HL-60 (cell line): ENCODE measurements at places on chromosomes 12 and 14.

GRCh38 chr12:12964255-12964654 is 12.3 kb upstream of the GPRC5D start:
- peak; percentile 47 for DNase-seq

GRCh38 chr12:4112290-4112689 is 161.3 kb upstream of the CCND2 start:
- DNase-seq = no peak

- no peak for DNase-seq
These were observed 189.0 kb upstream of the FRMD6 start for GRCh38 chr14:51462706-51463105.

GRCh38 chr14:56422703-56423213 is 156.8 kb upstream of the TMEM260 start:
- no peak for DNase-seq

- no peak for DNase-seq
These were observed 745.5 kb downstream of the TMTC2 start for GRCh38 chr12:83432176-83432719.

DNA sequence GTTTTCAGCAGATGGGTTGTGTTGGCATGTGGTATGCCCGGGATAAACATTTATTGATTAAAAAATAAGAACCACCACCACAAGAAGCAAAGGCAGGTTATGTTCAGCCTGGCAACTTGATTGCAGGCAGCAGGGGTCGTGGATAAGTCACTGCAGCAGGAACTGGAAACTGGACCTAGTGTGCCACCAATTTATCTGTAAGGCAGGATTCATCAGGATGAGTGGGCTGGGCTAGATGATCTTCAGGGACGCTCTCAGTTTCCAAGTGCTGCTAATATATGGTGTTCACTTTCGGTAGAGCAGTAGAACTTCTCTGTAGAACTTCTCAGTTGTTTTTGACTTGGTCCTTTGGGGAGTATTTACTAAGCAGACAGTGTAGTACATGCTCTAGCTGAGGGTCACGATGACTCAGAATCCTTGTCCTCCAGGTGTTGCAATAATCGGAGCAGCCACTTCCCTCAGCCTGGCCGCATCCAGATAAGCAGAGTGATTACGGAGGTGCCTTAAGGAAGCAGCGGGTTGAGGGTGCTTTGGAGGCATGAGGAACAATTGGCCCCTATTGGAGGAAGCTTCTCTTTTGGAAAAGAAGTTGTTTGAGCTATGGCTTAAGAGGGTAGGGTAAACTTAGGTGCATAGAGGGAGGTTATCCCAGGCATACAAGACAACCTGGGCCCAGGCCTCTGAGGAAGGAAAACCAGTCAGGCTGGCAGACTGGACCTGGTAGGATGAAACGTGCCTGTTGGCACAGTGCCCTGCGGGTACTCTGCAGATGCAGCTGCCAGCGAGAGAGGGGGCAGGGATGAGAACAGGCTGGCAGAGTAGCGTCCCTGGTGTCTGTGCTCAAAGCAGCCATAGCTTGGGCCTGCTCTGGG is 104.0 kb downstream of the GPR135 start:
- peak; percentile 94 for DNase-seq

- no peak for DNase-seq
These were observed 12.0 kb upstream of the SMIM10L1 start for GRCh38 chr12:11158885-11159444.

GRCh38 chr14:23544511-23545447 is 6.8 kb downstream of the ZFHX2 start:
- no peak for DNase-seq

- no peak for DNase-seq
These were observed 12.2 kb downstream of the DDX51 start for GRCh38 chr12:132131952-132132351.
